Breast epithelium (tissue), 4 donors: ENCODE measurements at places on chromosomes 1 and 21. TPM values are rescaled to one million over a fixed set of nuclear protein-coding genes. Genes with fewer than 3 reads are reported as not detected.

DNA sequence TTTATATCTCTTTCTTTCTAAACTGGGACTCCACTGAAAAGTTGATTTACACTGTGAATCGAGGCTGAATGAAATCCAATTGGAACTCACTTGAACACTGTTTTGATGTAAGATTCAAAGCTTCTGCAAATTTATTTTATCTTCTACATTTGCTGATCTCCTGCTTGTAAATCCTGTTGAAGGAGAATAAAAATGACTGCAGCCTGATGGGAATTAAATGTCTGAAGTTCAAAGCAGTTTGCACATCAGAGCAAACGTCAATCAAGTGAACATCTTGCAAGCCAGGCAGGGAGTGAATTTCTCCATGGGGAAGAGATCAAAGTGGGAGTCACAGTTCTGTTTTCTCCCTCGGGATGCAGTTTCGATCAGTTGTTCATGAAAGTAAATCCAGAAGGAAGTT lies 127.2 kb downstream of the CACHD1 start:
- no peak overlapping the region for H3K4me3 ChIP-seq
- H3K27ac ChIP-seq, result no peak overlapping the region
- no peaks in the 10 kb centered on the region for H3K27me3 ChIP-seq
- no peak for DNase-seq
- no peaks in the 10 kb centered on the region for H3K4me1 ChIP-seq

DNA sequence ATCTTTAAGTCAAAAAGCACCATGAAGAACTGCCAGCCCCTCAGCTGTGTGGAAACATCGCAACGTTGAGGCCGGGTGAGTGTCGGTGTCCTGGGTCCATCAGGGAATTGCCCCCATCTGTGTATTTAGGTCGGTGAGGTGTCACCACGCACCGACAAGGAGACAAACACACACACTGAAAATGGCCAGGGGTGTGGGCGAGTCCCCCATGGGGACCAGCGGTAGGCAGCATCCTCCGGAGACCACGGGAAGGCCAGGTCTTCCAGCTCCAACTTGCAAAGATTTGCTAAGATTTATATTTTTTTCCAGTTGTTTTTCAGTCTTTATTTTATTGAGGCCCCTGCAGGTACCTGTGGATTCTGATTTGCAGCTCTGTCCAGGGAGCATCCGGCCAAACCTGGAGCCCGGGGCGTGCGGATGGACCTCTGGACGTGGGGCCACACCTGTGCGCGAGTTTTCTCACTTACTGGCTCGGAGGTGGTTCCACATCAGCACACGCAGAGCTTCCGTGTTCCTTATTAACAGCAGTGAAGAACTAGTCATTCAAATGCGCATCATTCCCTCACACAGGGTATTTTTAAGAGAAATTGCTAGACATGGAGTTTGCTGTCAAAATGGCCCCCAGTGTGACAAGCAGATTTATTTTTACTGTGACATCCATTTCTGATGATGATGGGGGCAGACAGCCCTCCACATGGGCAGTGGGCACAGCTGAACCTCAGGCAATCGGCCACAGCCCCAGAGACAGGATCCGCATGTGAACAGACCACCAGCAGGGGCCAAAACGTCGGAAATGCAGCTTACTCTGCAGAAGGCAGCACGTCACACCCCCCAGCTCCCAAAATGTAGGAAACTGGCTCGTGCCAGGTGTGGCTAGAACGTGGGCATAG lies 17.2 kb upstream of the SLC19A1 start:
- no peak overlapping the region for H3K4me3 ChIP-seq
- no peaks in the 10 kb centered on the region for H3K27me3 ChIP-seq
- no peaks in the 10 kb centered on the region for H3K36me3 ChIP-seq

- H3K36me3 ChIP-seq, result no peaks in the 10 kb centered on the region
- H3K27ac ChIP-seq, result no peak overlapping the region
- DNase-seq, result no peak
- no peak overlapping the region for H3K4me3 ChIP-seq
- no peaks in the 10 kb centered on the region for H3K27me3 ChIP-seq
These were observed 67.3 kb downstream of the SLC9A1 start for GRCh38 chr1:27087371-27088220.

DNA sequence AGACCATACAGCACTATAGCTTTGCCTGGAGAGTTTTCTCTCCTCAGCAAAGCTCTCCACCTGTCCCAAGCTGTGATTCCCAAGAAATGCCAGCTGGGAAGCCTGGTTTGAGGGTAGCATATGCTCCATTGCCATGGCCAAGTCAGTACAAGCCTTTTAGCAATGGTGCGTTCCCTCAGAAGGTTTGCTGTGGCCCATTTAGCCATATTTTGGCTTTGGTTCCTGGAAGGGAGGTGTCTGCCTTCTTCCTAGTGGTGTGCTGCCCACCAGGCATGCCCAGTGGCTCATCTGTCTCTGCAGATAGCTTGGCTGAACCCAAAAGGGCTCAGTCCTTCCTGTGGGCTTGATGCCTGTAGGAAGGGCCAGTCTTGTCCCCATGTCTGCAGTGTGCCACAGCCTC lies 32.4 kb downstream of the GALNT2 start:
- no peak overlapping the region for H3K4me3 ChIP-seq
- DNase-seq, result no peak
- no peak overlapping the region for H3K27ac ChIP-seq
- H3K36me3 ChIP-seq, result no peaks in the 10 kb centered on the region
- H3K27me3 ChIP-seq, result no peaks in the 10 kb centered on the region

The SYT11 gene
- 5.0 TPM for total RNA-seq
